ENCODE measurements at places on chromosomes 6 and 20. TPM values are rescaled to one million over a fixed set of nuclear protein-coding genes. Genes with fewer than 3 reads are reported as not detected.

TULP1 gene
- polyA plus RNA-seq: not detected

ZSCAN31 gene
- polyA plus RNA-seq: 11.0 TPM

MUC22 gene
- polyA plus RNA-seq: not detected

RSPO3 gene
- 1.8 TPM for polyA plus RNA-seq

KIFC1 gene
- polyA plus RNA-seq: 39.3 TPM

SDCBP2 gene
- polyA plus RNA-seq: 6.9 TPM

SNAP25 gene
- polyA plus RNA-seq: 3.8 TPM

PGK2 gene
- polyA plus RNA-seq: not detected

LRFN2 gene
- not detected for polyA plus RNA-seq

FAM83B gene
- polyA plus RNA-seq: not detected

PDYN gene
- polyA plus RNA-seq: not detected

GSTA2 gene
- not detected for polyA plus RNA-seq

TRIM15 gene
- polyA plus RNA-seq: not detected

ABHD16B gene
- polyA plus RNA-seq: not detected

SLC26A8 gene
- polyA plus RNA-seq: 0.01 TPM

ASIP gene
- polyA plus RNA-seq: not detected

COL19A1 gene
- polyA plus RNA-seq: not detected

C4B gene
- 2.9 TPM for polyA plus RNA-seq

NRSN1 gene
- polyA plus RNA-seq: not detected

All from endothelial cell of umbilical vein (primary cell).